Epithelial cell of prostate (primary cell): ENCODE measurements at places on chromosomes 3 and 15.

- no peak for DNase-seq
These were observed 25.9 kb downstream of the SNX33 start for GRCh38 chr15:75673426-75674235.

GRCh38 chr3:104676241-104676640, 690.5 kb upstream of the ALCAM start:
- DNase-seq: no peak

DNA sequence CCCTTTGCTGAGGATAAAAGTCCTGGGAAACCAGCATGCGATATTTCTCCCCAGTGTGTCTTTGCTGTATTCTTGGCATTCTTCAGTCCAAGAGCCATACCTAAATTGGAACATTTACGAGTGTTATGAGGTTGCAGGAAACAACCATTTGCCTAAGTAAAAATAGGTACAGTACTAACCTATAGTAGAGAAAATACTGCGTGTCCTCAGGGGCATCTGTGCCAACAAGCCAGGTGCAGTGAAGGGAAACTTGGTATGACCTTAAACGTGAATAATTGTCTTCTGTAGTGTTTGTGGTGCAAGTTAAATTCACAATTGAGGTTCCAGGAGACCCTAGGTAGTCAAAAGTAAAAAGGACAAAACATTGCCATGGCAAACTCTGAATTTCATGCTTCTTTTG, 12.2 kb downstream of the IL5RA start:
- DNase-seq: no peak

DNA sequence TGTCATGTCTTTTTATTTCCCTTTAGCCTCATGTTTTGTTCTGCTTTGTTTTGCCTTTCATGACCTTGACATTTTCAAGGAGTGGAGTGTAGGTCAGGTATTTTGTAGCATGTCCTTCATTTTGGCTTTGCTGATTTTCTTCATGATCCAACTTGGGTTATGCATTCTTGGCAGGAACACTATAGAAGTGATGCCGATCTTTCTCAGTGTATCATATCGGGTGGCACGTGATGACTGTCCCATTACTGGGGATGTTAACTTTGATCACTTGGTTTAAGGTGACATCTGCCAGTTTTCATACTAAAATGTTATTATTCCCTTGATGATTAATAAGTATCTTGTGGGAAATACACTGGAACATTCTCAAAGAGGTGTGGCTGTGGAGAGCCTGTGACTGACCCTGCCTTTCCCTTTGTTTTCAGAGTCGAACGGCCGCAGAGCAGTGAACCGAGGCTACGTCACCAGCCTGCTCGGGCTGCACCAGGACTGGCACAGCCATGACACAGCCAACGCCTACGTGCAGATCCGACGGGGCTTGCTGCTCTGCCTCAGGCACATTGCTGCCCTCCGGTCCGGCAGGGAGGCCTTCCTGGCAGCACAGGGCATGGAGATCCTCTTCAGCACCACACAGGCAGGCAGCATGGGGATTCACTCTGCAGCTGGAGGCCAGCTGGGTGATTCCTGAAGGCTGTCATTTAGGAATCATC, 167.7 kb downstream of the AGBL1 start:
- no peak for DNase-seq
